ENCODE measurements at places on chromosomes 2 and 18.

DNA sequence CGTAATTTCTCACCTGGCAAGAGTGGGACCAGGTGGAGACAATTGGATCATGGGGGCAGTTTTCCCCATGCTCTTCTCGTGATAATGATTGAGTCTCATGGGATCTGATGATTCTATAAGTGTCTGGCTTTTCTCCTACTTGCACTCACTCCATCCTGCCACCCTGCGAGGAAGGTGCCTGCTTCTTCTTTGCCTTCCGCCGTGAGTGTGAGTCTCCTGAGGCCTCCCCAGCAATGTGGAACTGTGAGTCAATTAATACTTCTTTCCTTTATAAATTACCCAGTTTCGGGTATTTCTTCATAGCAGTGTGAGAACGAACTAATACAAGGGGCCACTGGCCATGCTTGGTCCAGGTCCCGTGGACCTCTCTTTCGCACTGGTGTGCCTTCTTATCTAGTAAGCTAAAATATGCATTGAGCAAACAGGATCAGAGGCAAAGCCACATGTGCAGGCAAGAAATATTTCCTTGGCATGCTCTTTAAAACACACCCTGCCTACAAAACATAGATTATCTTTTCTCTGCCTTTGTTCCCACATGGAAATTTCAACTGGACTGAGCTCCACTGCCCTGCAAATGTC is 821.1 kb downstream of the TRIB2 start:
- no peak overlapping the region for H3K4me3 ChIP-seq
- DNase-seq: no peak
- no peaks in the 10 kb centered on the region for H3K27me3 ChIP-seq
- no peak overlapping the region for H3K27ac ChIP-seq
- no peaks in the 10 kb centered on the region for H3K36me3 ChIP-seq
- no peaks in the 10 kb centered on the region for H3K4me1 ChIP-seq

- no peaks in the 10 kb centered on the region for H3K36me3 ChIP-seq
- peaks cover 39% of the 10 kb centered on the region for H3K27me3 ChIP-seq
- DNase-seq: no peak
- no peak overlapping the region for H3K27ac ChIP-seq
- H3K4me1 ChIP-seq: no peaks in the 10 kb centered on the region
- H3K4me3 ChIP-seq: no peak overlapping the region
Measured at GRCh38 chr2:118049816-118050140, 35.9 kb upstream of the CCDC93 start.

- H3K4me1 ChIP-seq: peaks cover 25% of the 10 kb centered on the region
- peaks cover 8% of the 10 kb centered on the region for H3K27me3 ChIP-seq
- no peak for DNase-seq
- peak overlapping the region; percentile 78 for H3K27ac ChIP-seq
Measured at GRCh38 chr2:36357847-36358659, 2.5 kb downstream of the CRIM1 start.

GRCh38 chr2:191560411-191560980 is 117.4 kb upstream of the NABP1 start:
- H3K27ac ChIP-seq: no peak overlapping the region
- no peak for DNase-seq
- H3K4me3 ChIP-seq: no peak overlapping the region
- no peaks in the 10 kb centered on the region for H3K36me3 ChIP-seq

Measured in natural killer cell treated with Interleukin-12 subunit alpha and Interleukin-12 subunit beta and Interleukin-15 and Interleukin-18, amount 100 ng/mL, for 72 hours (primary cell).